ENCODE measurements at places on chromosomes 12 and 14. TPM values are rescaled to one million over a fixed set of nuclear protein-coding genes. Genes with fewer than 3 reads are reported as not detected.

The SLC6A12 gene
- total RNA-seq: 1.2 TPM

The LUM gene
- total RNA-seq: 172 TPM

The C1R gene
- 303 TPM for total RNA-seq

The SERPINA1 gene
- 348 TPM for total RNA-seq

The CEP128 gene
- total RNA-seq: 4.9 TPM

The GDF11 gene
- 11.5 TPM for total RNA-seq

The LBHD2 gene
- 0.60 TPM for total RNA-seq

The GCN1 gene
- total RNA-seq: 80.4 TPM

The ALDH1L2 gene
- 5.1 TPM for total RNA-seq

The PUS1 gene
- 26.0 TPM for total RNA-seq

The SIX6 gene
- total RNA-seq: not detected

The MORN3 gene
- 0.69 TPM for total RNA-seq

The CMKLR1 gene
- 8.4 TPM for total RNA-seq

The MYO1H gene
- not detected for total RNA-seq
